Aorta (tissue), 5 donors: ENCODE measurements at places on chromosomes 16 and 17. TPM values are rescaled to one million over a fixed set of nuclear protein-coding genes. Genes with fewer than 3 reads are reported as not detected.

DNA sequence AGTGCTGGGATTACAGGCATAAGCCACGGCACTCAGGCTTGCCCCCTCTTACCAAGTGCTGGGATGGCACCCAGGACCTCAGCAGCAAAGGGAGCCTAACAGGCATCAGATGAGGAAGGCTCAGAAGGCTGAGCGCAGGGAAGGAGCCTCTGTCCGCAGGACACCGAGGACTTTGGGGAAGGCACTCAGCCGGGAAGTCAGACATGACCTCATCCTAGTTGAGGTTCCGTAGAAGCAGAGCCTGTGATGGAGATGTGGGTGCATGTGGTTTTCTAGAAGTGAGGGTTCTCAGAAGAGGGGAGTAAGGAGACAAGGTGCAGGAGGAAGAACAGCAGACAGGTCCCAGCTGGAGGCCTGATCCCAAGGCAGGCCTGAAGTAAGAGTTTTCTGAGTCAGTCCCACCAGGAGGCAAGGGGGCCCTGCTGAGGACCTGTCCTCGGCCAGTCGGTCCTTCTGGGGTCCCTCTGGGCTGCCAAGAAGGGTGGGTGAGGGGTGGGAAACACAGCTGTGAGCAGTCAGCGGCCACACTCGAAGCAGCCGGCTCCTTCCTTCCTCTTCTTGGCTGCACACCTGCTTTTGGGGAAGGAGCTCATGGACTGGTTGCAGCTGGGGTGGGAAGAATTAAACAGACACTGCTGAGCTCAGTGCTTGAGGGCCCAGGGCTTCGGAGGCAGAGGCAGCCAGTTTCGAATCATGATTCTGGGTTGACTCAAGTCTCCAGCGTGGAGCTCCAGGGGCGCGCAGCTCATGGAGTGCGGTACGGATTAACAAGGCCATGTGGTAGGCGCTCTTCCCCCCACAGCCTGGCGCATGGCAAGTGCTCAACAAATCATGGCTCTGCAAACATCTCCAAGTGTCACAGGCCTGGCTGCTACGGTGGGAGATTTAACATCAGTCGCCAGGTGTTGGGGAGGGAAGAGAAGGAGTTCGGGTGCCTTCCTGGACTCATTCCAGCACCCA is 38.9 kb upstream of the SNN start:
- DNase-seq = peak; percentile 75

- no peak for DNase-seq
Measured at GRCh38 chr16:80812593-80812992, 8.2 kb upstream of the CDYL2 start.

DNA sequence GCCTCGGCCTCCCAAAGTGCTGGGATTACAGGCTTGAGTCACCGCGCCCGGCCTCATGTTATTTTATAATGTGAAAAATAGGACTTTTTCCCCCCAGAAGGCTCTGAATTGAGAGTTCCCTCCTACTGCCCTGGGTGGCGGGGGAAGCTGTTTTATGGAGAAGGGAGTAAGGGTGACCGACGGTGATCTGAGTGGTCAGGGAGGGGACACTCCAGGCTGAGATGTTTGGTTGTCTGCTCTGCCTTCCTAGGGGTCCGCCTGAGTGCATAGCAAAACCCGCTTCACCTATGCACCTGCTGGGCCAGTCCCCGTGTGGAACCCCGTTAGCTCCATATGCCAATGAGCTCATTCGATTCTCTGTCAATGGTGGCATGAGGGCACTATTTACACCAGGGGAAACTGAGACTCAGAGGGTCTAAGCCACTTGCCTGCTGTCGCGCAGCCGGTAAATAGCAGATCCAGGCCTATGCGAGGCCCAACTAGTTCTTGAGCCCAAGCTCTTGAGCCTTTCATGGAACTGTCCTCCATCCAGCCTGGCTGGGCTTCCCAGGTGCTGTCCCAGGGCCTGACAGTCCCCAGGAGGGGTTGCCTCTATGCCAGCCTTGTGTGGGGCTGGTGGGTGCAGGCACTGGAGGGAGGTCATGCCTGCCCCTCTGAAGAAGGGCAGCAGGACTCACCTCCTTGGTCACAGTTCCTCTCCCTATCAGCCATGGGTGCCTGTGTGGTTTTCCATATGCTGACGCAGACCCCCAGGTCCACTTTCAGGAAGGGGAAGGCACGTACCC is 1.7 kb upstream of the GJD3 start:
- DNase-seq = no peak

GRCh38 chr16:9300252-9300651 is 208.8 kb downstream of the HAPSTR1 start:
- no peak for DNase-seq

- DNase-seq = no peak
Measured at GRCh38 chr16:81151648-81152310, 55.6 kb upstream of the GCSH start.

GRCh38 chr17:8185582-8186445 is 4.2 kb downstream of the BORCS6 start:
- peak; percentile 97 for DNase-seq

GRCh38 chr17:10072556-10073425 is 125.6 kb downstream of the GAS7 start:
- peak; percentile 65 for DNase-seq

DNA sequence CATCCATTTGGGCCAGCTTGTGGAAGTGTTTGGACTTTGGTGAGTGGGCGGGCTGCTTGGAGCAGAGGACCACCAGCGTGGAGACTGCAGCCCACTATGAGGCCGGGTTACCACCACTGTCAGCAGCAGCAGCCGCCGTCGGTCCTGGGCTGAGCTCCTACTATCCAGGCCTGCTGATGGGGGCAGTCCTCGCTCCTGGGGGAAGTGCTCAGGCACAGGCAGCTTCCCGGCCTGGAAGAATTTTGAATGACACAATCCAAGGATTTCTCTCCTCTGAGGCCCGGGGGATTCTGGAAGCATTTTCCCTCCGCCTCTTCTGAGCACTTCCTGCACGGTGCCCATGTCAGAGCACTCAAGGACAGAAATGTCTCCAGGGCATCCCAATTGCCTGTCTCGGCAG is 5.3 kb upstream of the NOD2 start:
- peak; percentile 62 for DNase-seq

- no peak for DNase-seq
Measured at GRCh38 chr17:79437081-79437480, 173.8 kb downstream of the RBFOX3 start.

- no peak for DNase-seq
Measured at GRCh38 chr16:11014136-11014535, 69.8 kb downstream of the CLEC16A start.

- no peak for DNase-seq
Measured at GRCh38 chr17:48373130-48373830, 56.7 kb downstream of the SKAP1 start.

DNA sequence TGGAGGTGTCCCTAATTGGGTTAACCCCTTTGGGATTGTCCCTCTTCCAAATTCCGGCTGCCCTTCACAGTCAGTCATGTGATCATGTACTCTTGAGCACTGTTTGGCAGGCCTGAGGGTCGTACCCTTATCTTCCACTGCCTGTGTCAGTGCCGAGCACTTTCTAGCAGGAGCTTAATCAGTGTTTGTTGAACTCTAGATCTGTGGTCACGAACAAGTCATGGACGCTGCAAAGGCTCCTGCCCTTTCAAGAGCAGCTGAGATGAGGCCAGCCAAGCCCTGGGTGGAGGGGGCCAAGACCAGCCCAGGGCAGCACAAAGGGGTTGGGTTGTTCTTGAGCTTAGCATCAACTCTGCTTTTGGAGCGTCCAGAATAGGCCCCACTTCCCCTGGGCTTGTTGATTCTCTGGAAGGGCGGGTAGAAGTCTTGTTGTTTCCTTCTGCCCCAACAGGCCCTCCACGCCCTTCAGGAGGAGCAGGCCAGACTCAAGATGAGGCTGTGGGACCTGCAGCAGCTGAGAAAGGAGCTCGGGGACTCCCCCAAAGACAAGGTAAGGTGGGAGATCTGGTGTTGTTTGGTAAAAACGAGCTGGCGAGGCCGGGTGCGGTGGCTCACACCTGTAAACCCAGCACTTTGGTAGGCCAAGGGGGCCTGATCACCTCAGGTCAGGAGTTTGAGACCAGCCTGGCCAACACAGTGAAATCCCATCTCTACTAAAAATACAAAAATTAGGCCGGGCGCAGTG is 5.3 kb downstream of the IFI35 start:
- DNase-seq = no peak

DNA sequence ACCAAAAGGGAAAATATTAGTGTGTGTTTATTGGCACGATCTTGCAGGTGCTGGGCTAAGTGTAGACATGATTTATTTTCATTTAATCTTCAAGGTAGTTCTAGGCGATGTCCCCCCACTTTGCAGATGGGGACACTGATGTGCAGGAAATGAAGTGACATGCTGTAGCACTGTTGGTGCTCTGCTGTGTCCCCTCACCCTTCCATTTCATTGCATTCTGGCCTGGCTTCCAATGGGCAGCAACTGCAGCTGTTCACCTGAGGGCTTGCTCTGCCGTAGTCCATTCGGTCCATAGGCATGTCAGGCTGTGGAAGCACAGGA is 123.9 kb downstream of the PRKCB start:
- no peak for DNase-seq

DNA sequence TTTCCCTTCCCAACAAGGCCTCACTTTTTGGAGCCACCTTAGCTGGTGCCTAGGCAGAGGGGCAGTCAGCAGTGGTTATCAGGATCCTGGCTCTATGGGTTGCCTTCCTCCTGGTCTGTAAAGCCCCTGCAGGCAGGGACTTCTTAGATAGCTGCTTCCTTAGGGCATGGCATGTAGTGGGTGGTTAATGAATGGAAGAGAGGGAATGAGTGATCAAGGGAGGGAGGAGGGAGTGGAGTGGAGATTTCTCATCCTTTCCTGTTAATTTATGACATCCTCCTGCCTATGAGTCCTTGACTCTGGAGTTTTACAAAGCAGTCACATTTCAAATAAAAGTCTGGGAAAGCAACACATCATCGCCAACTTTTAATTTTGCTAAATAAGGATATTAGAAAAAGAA is 40.7 kb downstream of the SNX20 start:
- no peak for DNase-seq

- DNase-seq = no peak
Measured at GRCh38 chr17:173166-173911, 8.1 kb downstream of the DOC2B start.

DNA sequence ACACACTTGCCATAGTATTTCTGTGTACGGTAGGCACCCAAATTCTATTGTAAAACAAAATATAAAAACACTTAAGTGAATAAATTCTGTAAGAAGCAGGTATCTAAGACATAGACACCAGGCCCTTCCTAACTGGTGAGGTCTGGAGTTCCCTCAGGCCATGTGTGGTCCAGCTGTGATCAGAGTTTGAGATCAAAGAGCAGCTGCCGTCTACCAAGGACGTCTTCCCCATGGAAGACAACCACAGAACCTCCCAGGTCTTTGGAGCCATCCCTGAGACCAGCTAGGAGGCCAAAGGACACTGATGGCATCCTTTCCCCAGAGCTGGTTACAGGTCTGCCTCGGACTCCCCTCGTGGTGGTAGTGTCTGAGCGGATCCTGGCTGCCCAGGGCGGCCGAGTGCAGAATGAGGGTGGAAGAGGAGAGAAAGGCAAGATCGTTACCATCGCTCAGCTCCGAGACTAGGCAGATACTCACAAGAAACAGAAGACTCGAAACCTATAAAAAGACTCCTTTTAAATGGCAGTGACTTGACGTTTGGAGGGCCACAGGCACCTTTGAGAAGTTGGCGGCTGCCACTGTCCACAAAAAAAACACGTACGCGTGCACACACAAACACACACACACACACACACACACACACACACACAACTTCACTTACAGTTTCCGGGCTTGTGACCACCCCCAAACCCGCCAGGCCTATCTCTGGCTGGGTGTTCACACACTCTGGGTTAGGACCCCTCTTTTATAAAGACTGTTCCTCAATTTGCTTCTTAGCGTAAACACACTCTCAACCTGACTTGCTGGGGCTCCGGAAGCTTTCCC is 7.5 kb downstream of the TIMP2 start:
- DNase-seq = no peak

DNA sequence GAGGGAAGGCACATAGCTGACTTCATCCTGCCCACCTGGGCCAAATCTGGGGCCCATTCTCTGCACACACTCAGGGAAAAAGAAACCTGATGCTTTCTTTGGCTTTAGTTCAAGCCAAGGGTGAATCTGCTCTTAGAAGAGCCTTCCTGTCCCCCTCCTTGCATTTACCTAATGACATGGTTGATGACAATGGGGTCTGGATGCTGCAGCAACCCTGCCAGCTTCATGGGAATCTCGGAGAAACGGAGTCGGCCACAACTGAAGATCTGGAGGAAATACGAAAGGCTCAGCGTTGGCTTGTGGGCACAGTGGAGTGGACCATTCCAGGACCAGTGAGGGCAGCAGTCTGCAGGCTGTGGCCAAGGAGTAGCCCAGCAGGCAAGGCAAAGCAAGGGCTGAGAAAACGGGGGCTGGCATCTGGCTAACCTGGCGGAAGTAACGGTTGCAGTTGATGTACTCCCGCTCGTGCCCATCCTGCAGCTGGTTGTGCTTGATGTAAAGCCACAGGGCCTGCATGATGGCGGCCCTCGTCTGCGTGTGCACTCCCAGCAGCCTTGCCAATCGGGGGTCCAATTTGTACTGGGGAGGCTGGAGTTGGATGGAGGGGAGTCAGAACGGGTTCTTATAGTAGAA is 6.4 kb upstream of the FTSJ3 start:
- no peak for DNase-seq

DNA sequence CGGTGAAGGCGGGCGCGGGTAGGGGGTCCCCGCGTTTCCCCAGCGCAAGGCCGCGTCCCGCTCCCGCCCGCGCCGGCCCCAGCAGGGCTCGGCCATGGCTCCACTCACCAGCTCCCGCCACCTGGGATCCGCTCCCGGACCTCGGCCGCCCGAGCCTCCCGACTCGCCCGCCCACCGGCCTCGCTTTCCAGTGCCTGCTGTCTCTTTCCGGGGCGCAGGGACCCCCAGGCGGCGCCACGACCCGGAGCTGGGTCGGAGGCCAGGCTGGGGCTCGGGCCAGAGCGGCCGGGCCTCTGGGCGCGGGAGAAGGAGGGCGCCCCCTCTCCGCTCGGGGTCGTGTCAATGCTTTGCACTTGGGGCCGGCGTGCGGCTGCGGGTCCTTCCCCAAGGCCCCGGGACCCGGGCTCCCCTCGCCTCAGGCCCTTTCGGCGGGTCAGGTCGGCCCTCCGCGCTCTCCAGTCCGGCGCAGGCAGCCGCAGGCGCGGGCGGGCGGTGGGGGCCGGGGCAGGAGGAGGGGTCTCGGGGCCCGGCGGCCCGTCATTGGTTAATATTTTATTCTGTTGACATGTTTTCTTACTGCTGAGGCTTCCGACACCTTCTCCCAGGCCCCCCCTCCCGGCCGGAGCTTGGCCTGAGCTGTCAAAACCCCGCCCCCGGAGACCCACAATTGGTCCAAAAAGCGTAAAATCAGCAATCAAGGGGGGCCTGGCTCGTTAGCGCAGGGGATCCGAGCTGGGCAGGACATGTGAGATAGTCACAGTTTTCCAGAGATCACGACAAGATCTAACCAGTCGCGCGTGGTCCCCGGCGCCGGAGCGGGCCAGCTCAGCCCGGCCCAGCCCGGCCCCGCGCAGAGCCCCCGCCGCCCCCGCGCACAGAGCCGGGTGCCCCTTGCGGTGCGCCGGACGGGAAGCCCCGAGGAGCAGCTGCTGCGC is at the start of gene TBX2:
TSS of gene TBX2 (plus strand) at position 713 of the 935 bp plus-strand sequence. CDS start 334 bp downstream, outside the sequence.
- peak; percentile 92 for DNase-seq

Gene NAGS
- 0.33 TPM for polyA plus RNA-seq

Gene ZMYND15
- 0.87 TPM for polyA plus RNA-seq

Gene OVCA2
- polyA plus RNA-seq = 54.0 TPM

Gene NPIPB2
- polyA plus RNA-seq = 0.88 TPM

Gene KRTAP17-1
- polyA plus RNA-seq = not detected

Gene PSMD3
- 27.0 TPM for polyA plus RNA-seq

Gene JMJD6
- 82.5 TPM for polyA plus RNA-seq

Gene EVPLL
- not detected for polyA plus RNA-seq
